ENCODE measurements at places on chromosomes 2 and 18. TPM values are rescaled to one million over a fixed set of nuclear protein-coding genes. Genes with fewer than 3 reads are reported as not detected.

- no peak for DNase-seq
- peaks cover 5% of the 10 kb centered on the region for H3K27me3 ChIP-seq
- H3K27ac ChIP-seq, result no peak overlapping the region
- no peaks in the 10 kb centered on the region for H3K36me3 ChIP-seq
- no peak overlapping the region for H3K4me3 ChIP-seq
- H3K4me1 ChIP-seq, result peaks cover 10% of the 10 kb centered on the region
These were observed 37.4 kb downstream of the CHN1 start for GRCh38 chr2:174967691-174968260.

- no peaks in the 10 kb centered on the region for H3K36me3 ChIP-seq
- no peaks in the 10 kb centered on the region for H3K4me1 ChIP-seq
- H3K27me3 ChIP-seq, result no peaks in the 10 kb centered on the region
- DNase-seq, result no peak
- no peak overlapping the region for H3K4me3 ChIP-seq
These were observed 174.4 kb upstream of the APCDD1 start for GRCh38 chr18:10279905-10280644.

GRCh38 chr2:221111739-221112138 lies 460.4 kb downstream of the EPHA4 start:
- no peak overlapping the region for H3K4me3 ChIP-seq
- no peak for DNase-seq
- no peak overlapping the region for H3K27ac ChIP-seq
- peaks cover 2% of the 10 kb centered on the region for H3K27me3 ChIP-seq
- H3K4me1 ChIP-seq, result no peaks in the 10 kb centered on the region
- H3K36me3 ChIP-seq, result no peaks in the 10 kb centered on the region

- H3K27ac ChIP-seq, result no peak overlapping the region
- H3K27me3 ChIP-seq, result no peaks in the 10 kb centered on the region
- DNase-seq, result no peak
- no peak overlapping the region for H3K4me3 ChIP-seq
- H3K4me1 ChIP-seq, result no peaks in the 10 kb centered on the region
These were observed 117.1 kb downstream of the ZNF407 start for GRCh38 chr18:74714791-74715190.

DNA sequence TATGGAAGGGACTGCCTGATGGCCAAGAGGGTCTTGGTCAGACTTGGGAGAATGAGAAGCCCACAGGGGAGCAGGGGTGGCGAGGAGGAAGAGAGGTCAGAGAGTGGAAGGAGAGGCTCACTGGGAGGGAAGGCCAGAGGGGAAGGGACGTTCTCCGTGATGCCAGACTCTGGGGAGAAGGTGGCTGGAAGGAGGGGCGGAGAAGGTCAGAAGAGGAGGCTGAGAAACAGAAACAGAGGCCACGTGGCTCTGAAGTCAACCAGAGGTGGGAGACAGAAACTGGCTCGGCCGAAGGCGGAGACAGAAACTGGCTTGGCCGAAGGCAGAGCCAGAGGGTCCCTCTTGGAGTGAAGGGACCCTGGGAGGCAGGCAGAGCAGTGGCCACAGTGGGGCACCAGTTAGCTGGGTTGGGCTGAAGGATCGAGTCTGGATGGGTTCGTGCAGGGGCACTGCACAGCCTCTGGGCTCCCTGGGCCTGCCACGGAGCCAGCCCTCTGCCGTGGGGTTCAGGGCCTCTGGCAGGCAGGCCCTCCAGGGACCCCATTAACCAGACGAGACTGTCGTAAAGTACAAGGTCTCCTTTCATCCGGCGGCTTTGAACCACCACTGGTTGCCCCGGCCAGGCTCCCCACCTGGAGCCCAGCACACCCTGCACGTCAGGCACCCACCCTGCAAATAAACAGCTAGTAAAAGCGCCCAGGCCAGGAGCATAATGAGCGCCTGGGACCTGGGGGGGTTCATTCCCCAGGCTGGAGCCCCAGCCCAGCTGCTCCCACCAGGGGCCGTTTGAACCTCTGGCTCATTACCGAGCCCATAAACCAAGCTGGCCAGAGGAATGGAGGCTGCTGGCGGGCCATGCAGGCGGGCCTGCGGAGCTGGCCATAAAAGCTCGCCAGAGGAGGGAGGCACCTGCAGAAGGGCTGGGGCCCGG lies 218.8 kb downstream of the DYSF start:
- no peak for DNase-seq
- peaks cover 1% of the 10 kb centered on the region for H3K27me3 ChIP-seq
- H3K4me1 ChIP-seq, result no peaks in the 10 kb centered on the region
- H3K27ac ChIP-seq, result no peak overlapping the region
- no peaks in the 10 kb centered on the region for H3K36me3 ChIP-seq

- H3K4me3 ChIP-seq, result no peak overlapping the region
- H3K27me3 ChIP-seq, result peaks cover 26% of the 10 kb centered on the region
- H3K27ac ChIP-seq, result no peak overlapping the region
- no peak for DNase-seq
These were observed 18.6 kb downstream of the FZD7 start for GRCh38 chr2:202052235-202052634.

GRCh38 chr2:228917220-228917619 lies 353.9 kb downstream of the PID1 start:
- H3K4me1 ChIP-seq, result no peaks in the 10 kb centered on the region
- no peaks in the 10 kb centered on the region for H3K36me3 ChIP-seq
- H3K27me3 ChIP-seq, result no peaks in the 10 kb centered on the region
- DNase-seq, result no peak
- no peak overlapping the region for H3K4me3 ChIP-seq

GRCh38 chr18:3458378-3458777 lies 8.4 kb downstream of the TGIF1 start:
- peaks cover 55% of the 10 kb centered on the region for H3K36me3 ChIP-seq
- H3K27me3 ChIP-seq, result no peaks in the 10 kb centered on the region
- H3K4me3 ChIP-seq, result peak overlapping the region; percentile 59
- peak overlapping the region; percentile 92 for H3K27ac ChIP-seq

Gene NTSR2
- total RNA-seq, result not detected

GRCh38 chr2:204900910-204901309 lies 355.6 kb downstream of the PARD3B start:
- peaks cover 7% of the 10 kb centered on the region for H3K36me3 ChIP-seq
- no peaks in the 10 kb centered on the region for H3K27me3 ChIP-seq
- DNase-seq, result no peak
- H3K4me3 ChIP-seq, result no peak overlapping the region

DNA sequence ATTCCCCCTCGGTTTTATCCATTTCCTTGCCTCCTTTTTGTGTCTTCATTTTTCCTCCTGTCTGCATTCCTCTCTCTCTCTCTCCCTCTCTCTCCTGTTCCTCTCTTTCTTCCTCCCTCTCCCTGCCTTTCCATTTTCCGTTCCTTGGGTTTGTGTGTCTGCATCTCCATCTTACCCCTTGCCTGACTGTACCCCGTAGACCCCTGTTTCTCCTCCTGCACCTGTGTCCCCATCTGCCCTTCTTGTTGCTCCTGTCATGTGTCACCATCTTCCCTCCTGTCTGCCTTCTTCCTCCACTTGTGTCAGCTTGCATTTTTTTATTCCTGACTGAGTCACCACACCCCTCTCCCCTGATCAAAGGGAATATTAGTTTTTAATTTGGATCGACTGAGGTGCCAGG lies 1.8 kb downstream of the CDK5R2 start:
- no peak overlapping the region for H3K27ac ChIP-seq
- H3K4me1 ChIP-seq, result peaks cover 14% of the 10 kb centered on the region
- no peaks in the 10 kb centered on the region for H3K36me3 ChIP-seq
- H3K27me3 ChIP-seq, result peaks cover 69% of the 10 kb centered on the region
- H3K4me3 ChIP-seq, result no peak overlapping the region
- no peak for DNase-seq

Gene GRB14
- not detected for total RNA-seq

Gene DQX1
- 0.33 TPM for total RNA-seq

Gene CHRND
- total RNA-seq, result not detected

DNA sequence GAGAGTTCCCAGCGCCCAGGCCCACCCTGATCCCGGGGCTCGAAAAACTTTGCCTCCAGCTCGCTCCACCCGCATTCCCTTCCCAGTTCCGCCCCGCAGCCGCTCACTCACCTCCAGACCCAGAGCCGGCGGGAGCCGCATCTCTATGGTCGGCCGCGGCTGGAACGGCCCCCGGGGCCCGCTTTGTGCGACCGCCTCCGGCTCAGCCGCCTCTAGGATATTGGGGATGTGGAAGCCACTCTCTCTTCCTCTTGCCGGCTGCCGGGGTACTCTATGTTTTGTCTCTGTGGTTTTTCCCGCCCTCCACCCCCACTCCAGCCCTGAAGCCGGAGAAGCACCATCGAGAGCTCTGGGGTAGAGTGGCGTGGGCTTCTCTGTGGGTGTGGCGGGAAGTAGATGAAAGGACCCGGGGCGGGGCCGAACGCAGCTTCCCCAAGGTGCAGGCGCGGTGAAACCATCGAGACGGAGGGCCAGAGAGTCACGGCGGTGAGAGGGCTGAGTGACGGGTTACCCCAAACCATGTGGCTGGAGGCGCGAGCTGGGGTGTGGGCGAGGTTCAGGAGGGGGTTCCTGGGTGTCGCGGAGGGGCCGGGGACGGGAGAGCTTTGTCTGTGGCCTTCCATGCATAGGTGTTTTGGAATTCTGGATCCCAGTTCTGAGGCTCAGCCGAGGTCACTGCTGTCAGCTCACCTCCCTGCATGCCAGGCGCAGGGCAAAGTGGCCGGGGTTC lies at the start of the genes BCS1L and ZNF142:
BCS1L (plus strand) TSS at position 426 of the 730 bp plus-strand sequence. CDS start 1,305 bp downstream, outside the sequence.
ZNF142 (minus strand) TSS at position 366 of the 730 bp plus-strand sequence. CDS start 3,194 bp downstream, outside the sequence.
- H3K4me3 ChIP-seq, result peak within 1 kb of the TSS; percentile 93
- peak; percentile 98 for DNase-seq
- H3K36me3 ChIP-seq, result peaks cover 43% of the 10 kb centered on the region
- no peaks in the 10 kb centered on the region for H3K27me3 ChIP-seq

Gene AOX1
- total RNA-seq, result 1.1 TPM

- H3K36me3 ChIP-seq, result no peaks in the 10 kb centered on the region
- no peak for DNase-seq
- H3K27ac ChIP-seq, result no peak overlapping the region
- peak overlapping the region; percentile 59 for H3K4me3 ChIP-seq
- H3K4me1 ChIP-seq, result peaks cover 12% of the 10 kb centered on the region
These were observed 854 bp upstream of the MYO1B start for GRCh38 chr2:191244350-191244749.

Gene ATL2
- total RNA-seq, result 53.9 TPM

GRCh38 chr2:239603411-239604356 lies 202.9 kb upstream of the HDAC4 start:
- peaks cover 17% of the 10 kb centered on the region for H3K4me1 ChIP-seq
- H3K4me3 ChIP-seq, result no peak overlapping the region
- H3K36me3 ChIP-seq, result no peaks in the 10 kb centered on the region
- no peak for DNase-seq
- H3K27ac ChIP-seq, result no peak overlapping the region
- peaks cover 3% of the 10 kb centered on the region for H3K27me3 ChIP-seq

GRCh38 chr2:99448556-99448955 lies 41.3 kb downstream of the REV1 start:
- peaks cover 20% of the 10 kb centered on the region for H3K36me3 ChIP-seq
- H3K27me3 ChIP-seq, result no peaks in the 10 kb centered on the region
- H3K4me1 ChIP-seq, result peaks cover 23% of the 10 kb centered on the region
- no peak overlapping the region for H3K27ac ChIP-seq
- DNase-seq, result no peak

- DNase-seq, result no peak
- no peak overlapping the region for H3K4me3 ChIP-seq
These were observed 36.2 kb downstream of the PNO1 start for GRCh38 chr2:68193787-68194372.

GRCh38 chr2:17793803-17794354 lies 22.4 kb upstream of the MSGN1 start:
- H3K36me3 ChIP-seq, result no peaks in the 10 kb centered on the region
- peaks cover 26% of the 10 kb centered on the region for H3K27me3 ChIP-seq
- no peaks in the 10 kb centered on the region for H3K4me1 ChIP-seq
- no peak for DNase-seq

Gene RNF144A
- 21.4 TPM for total RNA-seq

Gene CYTIP
- 388 TPM for total RNA-seq

- no peak overlapping the region for H3K4me3 ChIP-seq
- no peaks in the 10 kb centered on the region for H3K27me3 ChIP-seq
- peaks cover 25% of the 10 kb centered on the region for H3K4me1 ChIP-seq
- peaks cover 41% of the 10 kb centered on the region for H3K36me3 ChIP-seq
- H3K27ac ChIP-seq, result no peak overlapping the region
- no peak for DNase-seq
These were observed 78.5 kb downstream of the ATL2 start for GRCh38 chr2:38298539-38298938.

Gene UPP2
- not detected for total RNA-seq

- no peak overlapping the region for H3K27ac ChIP-seq
- no peak for DNase-seq
- no peak overlapping the region for H3K4me3 ChIP-seq
These were observed 19.0 kb downstream of the BIN1 start for GRCh38 chr2:127087791-127088495.

DNA sequence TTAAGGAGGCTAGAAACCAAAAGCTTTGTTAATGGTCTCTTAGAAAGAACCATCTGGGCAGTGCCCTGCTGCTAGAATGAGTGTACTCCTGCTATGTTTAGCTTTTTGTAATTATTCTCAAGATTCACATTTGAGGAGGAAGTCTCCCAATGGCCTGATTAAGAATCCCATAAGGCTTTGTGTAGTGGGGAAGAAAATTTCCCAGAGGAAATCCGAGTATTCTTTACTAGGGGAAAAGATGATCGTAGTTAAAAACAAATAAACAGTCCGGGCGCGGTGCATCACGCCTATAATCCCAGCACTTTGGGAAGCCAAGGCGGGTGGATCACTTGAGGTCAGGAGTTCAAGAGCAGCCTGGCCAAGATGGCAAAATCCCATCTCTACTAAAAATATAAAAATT lies 117.9 kb downstream of the PTRHD1 start:
- no peak overlapping the region for H3K4me3 ChIP-seq
- DNase-seq, result no peak
- H3K27me3 ChIP-seq, result no peaks in the 10 kb centered on the region
- H3K27ac ChIP-seq, result no peak overlapping the region
- peaks cover 13% of the 10 kb centered on the region for H3K4me1 ChIP-seq
- peaks cover 27% of the 10 kb centered on the region for H3K36me3 ChIP-seq

Gene XDH
- total RNA-seq, result not detected

DNA sequence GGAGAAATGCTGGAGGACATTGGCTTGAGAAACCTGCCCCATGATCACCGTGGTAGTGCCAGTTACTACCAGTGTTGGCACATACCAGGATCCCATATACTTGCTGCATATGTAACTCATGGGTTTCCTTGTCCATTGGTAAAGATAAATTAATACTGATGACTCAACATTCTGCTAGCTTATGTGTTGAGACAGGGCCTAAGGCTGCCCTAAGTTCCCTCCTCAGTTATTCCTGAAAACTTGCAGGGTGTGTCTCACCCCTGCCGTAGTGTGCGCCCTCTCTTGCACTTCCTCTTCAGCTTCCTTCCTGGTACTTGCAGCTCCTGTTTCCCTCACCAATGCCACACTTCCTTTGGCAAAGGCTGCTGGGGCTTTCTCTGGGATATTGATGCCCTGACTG lies 4.3 kb upstream of the INO80C start:
- no peaks in the 10 kb centered on the region for H3K36me3 ChIP-seq
- H3K27me3 ChIP-seq, result peaks cover 1% of the 10 kb centered on the region
- no peak overlapping the region for H3K4me3 ChIP-seq
- peaks cover 4% of the 10 kb centered on the region for H3K4me1 ChIP-seq
- DNase-seq, result no peak

GRCh38 chr2:173457366-173457765 lies 102.7 kb downstream of the CDCA7 start:
- no peak overlapping the region for H3K27ac ChIP-seq
- H3K27me3 ChIP-seq, result peaks cover 23% of the 10 kb centered on the region
- DNase-seq, result no peak
- H3K4me1 ChIP-seq, result no peaks in the 10 kb centered on the region

All from activated CD4-positive, alpha-beta memory T cell treated with anti-CD3 and anti-CD28 coated beads for 36 hours (primary cell).